ENCODE measurements at places on chromosomes 1 and 21.

GRCh38 chr1:67298762-67299161 is 8.9 kb upstream of the IL12RB2 start:
- DNase-seq, result no peak

GRCh38 chr1:93906480-93906879 is 2.8 kb downstream of the GCLM start:
- DNase-seq, result no peak

DNA sequence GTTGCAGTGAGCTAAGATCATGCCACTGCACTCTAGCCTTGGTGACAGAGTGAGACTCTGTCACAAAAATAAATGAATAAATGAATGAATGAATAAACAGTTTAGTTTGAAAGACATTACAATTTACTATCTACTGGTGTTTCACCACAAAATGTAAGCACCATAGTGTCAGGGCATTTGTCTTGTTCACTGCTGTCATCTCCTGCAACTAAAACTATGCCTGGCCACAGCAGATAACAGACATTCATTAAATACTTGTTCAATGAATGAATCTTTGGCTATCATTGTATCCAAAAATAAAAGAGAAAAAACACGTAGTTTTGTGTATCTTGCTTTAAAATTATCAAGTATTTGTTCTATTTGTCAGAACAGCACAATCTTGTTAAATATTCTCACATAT is 32.5 kb downstream of the SASS6 start:
- no peak for DNase-seq

DNA sequence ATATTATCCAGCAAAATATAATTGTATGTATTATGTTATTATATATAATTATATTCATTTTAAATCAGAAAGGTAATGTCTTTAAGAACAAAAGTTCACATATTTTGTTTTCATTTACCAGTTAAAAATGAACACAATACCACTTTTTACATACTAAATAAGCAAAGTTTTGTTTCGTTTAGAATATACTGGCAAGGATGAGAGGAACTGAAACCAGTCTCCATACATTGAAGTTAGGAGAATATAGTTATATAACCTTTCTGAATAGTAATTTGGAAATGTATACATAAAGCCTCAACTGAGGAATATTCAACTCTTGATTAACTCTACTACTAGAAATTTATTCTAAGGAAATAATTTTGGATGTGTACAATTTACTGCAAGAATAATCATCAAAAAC is 110.5 kb downstream of the ZNF644 start:
- no peak for DNase-seq

- no peak for DNase-seq
Measured at GRCh38 chr21:28069450-28069923, 923.2 kb downstream of the LTN1 start.

DNA sequence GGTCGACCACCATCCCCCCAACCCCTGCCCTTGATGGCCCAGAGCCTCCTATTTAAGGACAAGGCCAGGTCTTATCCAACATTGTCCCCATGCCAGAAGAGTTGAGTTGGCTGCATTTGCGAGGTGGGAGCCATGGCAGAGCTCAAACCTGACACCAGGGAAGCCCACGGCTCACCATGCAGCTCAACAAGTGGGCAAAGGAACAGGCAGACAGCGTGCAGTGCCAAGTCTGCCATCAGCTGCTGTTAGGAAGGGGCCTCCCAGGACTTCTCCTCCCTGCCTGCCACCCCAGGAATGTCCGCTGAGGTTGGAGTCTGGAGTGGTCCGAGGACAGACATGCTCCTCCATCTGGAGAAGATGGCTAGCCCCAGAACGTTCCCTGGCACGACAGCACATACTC is 19.9 kb downstream of the SLC45A3 start:
- no peak for DNase-seq
